ENCODE measurements at places on chromosomes 6 and 20.

DNA sequence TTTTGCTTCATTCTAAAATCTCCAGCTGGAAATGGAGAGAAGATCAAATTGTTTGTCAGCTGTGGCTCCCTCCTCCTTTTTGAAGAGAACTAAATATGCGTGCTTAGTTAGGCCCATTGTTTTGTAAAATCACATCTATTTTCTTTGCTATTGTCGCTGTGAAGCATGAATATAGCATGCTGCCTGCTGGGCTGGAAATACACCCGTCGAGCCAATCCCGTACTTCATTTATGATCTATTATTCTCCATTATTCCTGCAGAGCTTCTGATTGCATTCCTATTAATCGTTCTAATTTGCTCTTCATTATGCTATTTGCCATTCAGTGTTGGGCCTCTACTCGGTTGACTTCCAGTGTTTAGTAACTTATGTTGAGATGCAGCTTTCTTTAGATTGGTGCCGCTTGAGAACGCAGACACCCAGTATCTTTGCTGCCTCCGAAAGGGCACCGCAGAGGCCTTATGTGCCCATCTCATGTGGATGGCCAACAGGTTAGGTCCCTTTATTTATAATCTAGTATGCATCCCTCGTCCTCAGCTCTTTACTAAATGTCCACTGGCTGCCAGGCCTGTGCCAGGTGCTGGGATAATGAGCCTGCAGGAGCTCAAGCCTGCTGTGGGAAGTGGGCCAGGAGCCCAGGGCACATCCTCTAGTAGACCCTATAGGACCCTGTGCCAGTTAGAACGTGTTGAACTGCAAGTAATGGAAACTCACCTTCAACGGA is 45.6 kb downstream of the FAM50B start:
- DNase-seq: no peak

DNA sequence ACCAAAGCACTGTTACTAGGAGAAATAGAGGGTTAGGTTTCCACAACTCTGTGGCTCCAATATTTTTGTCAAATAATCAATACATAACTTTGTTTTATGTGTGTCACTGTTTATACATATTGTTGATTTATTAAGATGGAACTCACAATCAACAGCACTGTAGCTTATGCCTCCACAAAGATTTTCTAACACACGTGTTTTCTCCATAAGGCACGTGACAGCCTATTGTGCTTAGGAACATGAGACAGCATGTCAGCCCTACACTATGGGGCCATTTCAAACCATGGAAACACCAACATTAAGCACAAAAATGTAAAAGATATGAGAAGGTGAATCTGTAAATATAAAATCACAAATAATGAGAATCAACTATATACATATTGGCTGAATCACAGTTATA is 127.0 kb downstream of the PAK5 start:
- no peak for DNase-seq

DNA sequence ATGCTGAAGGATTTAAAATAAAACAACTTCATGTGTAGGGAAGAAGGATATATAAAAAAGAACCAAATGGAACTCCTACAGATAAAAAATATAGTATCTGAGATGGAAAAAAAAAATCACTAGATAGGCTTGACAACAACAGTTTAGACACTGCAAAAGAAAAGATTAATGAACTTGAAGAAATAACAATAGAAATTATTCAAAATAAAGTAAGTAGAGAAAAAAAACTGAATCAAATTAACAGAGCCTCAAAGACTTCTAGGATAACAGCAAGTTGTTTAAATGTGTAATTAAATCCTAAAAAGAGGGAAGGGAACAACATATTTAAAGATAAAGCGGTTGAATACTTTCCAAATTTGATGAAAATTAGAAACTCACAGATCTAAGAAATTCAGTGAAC is 316.3 kb upstream of the ECI2 start:
- DNase-seq: no peak

GRCh38 chr20:9294041-9294440 is 220.3 kb upstream of the LAMP5 start:
- no peak for DNase-seq

- no peak for DNase-seq
Measured at GRCh38 chr6:158786645-158787304, 32.4 kb downstream of the EZR start.
